ENCODE measurements at places on chromosomes 16 and 17.

DNA sequence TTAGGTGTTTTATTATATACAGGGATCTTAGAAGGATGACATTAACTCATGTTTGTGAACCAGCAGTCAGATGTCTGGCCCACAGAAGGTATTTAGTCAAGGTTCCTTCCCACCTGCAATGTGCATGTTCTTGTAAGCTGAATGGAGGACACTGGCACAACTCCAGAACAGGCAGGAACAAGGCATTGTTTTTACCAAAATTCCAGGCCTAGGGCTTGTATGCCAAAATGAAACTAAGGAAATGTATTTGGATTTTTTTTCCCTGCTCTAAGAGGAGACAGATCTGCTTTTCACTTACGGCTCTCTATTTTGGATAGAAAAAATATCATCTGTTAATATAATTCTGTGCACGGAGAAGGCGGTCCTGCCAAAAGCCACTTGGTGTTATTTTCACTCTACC, 312.5 kb downstream of the GRIN2A start:
- no peak for DNase-seq

GRCh38 chr16:23362460-23363317, 60.6 kb downstream of the SCNN1B start:
- DNase-seq, result no peak

DNA sequence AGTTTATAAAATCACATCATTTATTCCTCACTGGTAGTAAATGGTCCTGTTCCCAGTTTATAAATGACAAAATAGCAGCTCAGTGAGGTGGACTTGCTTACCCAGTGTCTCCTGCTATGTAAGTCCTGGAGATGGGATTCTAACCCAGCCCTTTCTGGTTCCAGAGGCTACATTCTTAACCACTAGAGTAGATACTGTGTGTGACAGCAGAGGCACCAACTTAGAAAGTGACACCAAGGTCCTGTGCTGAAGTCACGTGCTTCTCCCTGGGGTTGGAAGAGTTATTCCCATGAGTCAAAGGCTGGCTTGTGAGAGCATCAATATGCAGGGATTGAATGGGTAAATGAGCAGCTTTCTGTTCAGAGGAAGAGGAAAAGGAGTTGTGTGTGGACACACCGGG, 167.3 kb upstream of the IRX3 start:
- no peak for DNase-seq

GRCh38 chr17:4722678-4723240, 8.5 kb upstream of the MED11 start:
- no peak for DNase-seq
